Activated CD4-positive, alpha-beta T cell treated with anti-CD3 and anti-CD28 coated beads, Interleukin-2, amount 50 U/mL, for 4 hours (primary cell): ENCODE measurements at places on chromosomes 5 and 9.
A peak's percentile ranks its signal among the peaks of the same experiment; 100 is the strongest.

- no peak for DNase-seq
Observed at GRCh38 chr9:33116860-33117259, 40.4 kb upstream of the SMU1 start.

DNA sequence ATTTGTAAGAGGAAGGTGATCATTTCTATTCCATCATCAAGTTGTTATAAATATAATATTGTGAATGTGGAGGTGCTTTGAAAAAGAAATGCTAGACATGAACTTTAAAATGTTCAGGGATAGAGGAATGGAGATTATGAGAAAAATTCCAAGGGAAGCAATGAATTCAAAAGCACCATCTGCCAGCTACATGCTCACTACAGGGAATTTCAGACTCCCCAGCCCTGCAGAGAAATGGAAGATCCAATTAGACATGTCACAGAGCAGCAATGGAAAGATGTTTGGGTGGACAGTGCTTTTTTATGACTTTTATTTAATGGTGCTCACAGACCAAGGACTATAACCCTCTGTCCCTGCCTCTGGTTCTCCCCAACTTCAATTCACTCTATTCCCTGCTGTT lies 209.7 kb downstream of the ESM1 start:
- DNase-seq = no peak

DNA sequence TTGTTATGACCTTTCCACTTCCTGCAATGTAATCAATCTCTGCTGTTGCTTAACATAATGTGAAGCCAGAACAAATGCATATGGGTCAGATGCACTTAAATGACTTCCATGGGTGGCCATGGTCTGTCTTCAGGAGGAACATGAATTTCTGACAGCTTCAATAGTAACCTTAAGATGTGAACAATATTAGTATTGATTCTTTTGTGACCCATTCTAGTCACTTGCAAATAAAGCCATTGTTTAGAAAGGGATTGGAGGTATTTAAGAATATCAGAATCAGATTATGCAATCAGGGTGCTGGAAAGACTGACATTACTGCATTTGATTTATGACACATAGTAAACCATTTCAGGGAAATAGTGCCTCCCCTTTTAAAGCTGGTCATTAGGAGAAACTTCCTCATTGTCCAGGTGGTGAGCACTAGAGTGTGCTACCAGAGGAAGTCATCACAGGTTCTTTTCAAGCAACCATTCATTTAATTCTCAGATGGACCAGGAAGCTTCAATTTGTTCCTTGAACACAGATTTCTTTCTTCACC lies 32.1 kb downstream of the GRIN3A start:
- no peak for DNase-seq

DNA sequence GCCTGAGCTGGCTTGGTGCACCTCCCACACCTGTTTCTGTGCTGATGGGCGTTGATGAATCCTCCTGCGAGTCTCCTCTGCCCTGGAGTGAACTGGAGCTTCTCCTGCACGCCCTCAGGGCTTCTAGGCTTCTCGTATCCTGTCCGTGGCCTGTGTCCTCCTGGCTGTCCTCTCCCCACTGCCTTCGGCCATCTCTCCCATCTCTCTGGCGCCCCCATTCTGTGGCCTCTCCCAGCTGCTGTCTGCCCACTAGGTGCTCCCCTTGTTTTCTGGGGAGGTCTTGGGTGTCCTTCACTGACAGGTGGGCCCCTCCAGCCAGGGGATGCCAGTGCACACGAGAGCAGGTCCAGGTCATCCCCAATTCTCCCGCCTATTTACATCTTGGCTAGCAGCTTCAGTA lies 28.8 kb downstream of the AHRR start:
- no peak for DNase-seq

DNA sequence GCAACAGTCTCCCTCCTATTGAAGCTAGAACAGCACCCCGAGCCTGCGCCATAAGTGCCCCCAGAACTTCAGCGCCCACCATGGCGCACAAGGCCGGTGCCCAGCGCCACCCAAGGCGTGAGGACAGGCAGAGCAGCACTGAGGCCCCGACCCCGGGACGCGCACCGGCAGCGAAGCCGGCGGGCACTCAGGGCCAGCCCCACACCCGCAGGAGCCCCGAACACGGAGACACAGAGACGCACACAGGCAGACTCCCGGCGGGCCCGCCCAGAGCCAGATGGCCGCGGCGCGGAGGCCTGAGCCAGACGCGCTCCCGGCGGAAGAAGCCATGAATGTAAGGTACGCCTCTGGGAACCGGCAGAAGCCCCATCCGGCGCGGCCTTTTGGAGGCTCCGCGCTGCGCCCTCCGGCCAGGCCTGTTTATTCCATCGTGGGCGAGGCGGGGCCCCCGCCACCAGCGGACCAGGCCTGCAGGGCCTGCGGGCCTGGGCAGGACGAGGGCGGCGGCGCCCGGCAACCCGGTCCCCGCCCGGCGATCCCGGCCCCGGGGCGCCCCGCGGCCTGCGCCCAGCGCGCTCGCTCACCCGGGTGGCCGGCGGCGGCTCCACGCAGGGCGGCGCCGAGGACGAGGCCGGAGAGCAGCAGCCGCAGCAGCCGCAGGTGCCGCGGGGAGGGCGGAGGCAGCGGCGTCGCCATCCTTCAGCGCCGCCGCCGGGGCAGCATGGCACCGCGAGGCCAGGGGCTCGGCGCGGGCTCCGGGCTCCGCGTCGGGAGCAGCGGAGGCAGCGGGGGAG lies 486 bp downstream of the NPDC1 start:
- DNase-seq = no peak

GRCh38 chr9:19117039-19117716 lies 10.1 kb downstream of the PLIN2 start:
- DNase-seq = no peak

GRCh38 chr5:135831851-135832555 lies 2.5 kb upstream of the SLC25A48 start:
- DNase-seq = no peak

DNA sequence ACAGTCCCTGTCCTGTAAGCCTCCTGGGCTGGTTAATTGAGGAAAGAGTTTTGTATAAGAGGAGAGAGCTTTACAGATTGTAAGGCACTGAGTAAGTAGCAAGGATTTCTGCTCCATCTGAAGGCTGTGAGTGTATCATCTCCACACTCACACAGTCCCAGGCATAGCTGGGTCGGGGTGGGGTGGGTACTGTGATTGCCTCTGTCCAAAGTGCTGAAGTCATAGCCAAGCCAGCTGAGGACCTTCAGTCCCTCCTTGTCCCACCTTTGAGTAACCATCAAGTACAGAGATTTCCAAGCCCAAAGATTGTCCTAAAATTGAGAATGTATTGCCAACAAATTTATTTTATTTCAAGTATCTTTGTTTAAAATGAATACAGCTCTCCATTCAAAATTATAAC lies 5.5 kb upstream of the DNAJB5 start:
- DNase-seq = no peak

- no peak for DNase-seq
Observed at GRCh38 chr9:129033216-129033615, 3.2 kb upstream of the MIGA2 start.

DNA sequence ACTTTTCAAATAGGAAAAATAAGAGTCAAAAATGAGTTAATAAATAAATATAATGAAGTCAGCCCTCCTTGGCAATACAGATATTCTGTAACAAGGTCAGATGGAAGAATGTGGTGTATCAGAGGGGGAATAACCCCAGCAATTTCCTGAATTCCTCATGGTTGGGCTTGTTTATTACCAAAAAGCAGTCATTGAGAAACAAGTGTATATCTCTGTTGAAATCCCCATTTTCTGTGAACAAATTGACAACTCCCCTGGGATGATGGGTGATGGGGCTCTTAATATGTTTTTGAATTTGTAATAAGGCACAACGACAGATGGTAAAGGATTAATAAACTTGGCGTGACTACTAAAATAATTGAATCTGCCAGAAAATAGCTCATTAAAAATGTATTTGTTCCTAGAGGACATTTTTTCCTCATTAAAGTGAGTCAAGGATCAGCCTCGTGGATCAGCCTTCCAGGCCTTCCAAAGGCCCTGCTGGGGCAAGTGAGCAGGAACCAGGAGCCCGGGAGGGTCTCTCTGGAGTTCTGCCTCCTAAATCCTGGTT lies 34.2 kb downstream of the THBS4 start:
- no peak for DNase-seq

GRCh38 chr5:82406205-82406773 lies 128.1 kb upstream of the RPS23 start:
- no peak for DNase-seq

DNA sequence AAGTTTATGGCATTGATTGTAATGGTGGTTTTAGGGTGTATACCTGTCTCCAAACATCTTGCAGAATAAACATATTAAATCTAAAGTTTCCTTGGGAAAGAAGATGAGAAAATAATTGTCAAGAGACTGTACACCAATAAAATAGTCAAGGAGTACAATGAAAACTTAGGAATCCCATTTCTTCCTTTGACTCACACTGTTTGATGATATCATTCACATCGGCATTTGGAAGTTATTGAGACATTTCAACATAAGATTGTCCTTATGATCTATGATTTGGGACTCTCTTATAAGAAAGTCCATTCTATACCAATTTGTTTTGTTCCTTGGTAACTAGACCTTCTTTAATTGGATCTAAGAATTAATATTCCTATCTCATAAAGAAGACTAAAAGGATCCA lies 482.7 kb downstream of the RAB3C start:
- DNase-seq = no peak

- DNase-seq = no peak
Observed at GRCh38 chr9:70073756-70074155, 30.1 kb downstream of the MAMDC2 start.

DNA sequence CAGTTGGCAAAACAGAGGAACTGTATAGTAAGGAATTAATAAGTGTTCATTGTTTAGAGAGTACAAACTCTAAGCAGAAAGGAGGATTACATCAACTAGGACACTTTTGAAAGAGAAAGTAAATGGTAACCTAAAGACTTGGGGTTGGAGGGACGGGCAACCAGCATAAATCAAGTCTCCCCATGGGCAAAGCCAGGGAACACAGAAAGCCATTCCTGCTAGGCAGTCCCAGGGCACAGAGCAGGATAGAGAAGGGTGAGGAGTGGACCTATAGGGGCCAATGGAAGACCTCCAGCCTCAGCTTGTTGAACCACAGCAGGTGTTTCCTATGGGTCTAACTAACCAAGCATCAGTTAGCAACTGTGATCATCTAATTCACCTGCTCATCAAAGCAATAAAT lies 9.2 kb upstream of the ERAP1 start:
- no peak for DNase-seq

- peak; percentile 41 for DNase-seq
Observed at GRCh38 chr9:35649431-35650340, 1.0 kb downstream of the SIT1 start.

DNA sequence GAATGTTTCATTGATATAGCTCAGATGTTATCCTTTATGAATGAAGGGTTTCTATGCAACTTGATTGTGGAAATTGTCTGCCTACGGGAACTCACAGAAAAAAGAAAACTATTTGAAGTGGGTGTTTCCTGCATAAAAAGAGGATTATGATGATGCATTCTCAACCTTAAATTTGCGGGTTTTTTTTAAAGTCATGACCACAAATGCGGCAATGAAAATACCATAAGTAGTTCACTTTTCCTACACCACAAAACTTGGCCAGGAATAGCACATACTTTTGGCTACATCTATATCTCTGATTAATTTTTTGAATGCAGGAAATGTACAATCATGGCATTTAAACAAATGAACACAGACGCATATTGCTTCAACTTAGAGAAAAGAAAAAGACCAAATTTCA lies 754.7 kb downstream of the DTWD2 start:
- DNase-seq = no peak
